Memory B cell (primary cell): ENCODE measurements at places on chromosomes 2 and 18.
A peak's percentile ranks its signal among the peaks of the same experiment; 100 is the strongest.

GRCh38 chr2:112048887-112049286 lies 6.2 kb upstream of the TMEM87B start:
- DNase-seq: peak; percentile 38

DNA sequence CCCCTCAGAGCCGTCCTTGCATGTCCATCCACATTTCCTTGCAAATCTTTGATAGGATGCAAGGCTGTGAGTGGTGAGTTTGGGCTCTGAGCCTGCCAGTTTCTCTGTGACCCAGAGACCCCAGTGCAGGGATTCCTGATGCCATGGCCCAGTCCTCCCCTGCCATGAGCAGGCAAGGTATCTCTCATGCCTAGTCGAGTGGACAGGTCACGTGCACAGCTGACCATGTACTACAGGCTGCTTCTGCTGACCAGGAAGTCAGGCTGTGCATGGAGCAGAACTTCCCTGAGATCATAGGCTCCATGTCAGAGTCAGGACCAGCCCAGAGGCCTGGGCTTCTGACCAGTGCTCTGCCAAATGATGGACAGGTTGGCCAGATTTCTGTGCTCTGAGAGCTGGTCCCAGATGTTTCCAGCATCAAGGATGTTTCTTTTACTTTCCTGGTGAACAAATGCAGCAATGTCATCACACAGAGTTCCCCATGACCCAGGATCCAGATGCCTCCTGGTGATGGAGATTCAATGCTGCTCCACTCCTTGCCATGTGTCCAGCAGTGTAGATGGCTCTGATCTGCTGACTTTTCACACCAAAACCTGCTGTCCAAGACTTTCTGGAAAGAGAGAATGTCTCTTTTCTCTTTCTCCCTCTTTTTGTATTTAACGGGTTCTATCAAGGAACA lies 321.6 kb upstream of the HS6ST1 start:
- DNase-seq: no peak

GRCh38 chr18:2459886-2460285 lies 111.4 kb downstream of the METTL4 start:
- no peak for DNase-seq

- DNase-seq: no peak
Measured at GRCh38 chr2:193461431-193461934, 1266.8 kb upstream of the TMEFF2 start.

GRCh38 chr2:137208431-137208891 lies 443.1 kb downstream of the THSD7B start:
- no peak for DNase-seq

DNA sequence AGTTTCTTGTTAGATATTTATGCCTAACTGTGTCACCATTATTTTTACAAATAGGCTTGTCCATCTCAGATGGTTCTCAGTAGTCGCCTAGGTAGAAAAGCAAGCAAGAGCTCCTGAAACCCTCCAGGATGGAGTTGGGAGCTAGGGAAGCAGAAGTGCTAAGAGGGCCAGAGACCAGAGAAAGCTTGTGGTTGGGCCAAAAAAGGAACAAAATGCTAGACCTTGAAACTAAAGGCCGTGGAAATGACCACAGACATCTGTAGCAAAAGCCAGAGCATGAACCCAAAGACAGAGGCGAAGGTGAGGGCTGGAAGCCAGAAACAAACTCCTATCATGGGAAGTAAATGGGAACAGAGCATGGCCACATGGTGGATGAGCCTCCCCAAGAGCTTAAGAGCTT lies 29.9 kb upstream of the RMDN2 start:
- DNase-seq: no peak

DNA sequence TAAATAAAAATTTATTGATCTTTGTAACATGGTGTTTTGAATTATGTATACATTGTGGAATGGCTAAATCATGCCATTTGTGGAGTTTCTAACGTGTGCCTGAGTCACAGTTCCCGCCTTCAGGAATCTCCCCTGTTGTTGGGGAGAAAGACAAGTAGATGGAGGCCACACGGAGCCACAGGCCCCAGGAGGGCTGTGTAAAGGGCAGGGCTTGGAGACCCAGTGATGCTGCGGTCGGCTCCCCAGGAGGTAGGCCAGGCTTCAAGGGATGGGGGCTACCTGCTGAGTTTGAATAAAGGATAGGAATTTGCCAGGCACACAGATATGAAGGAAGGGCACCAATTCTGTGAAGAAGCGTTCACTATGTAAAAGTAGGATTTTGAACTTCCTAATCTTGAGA lies 257.1 kb downstream of the GBX2 start:
- no peak for DNase-seq

DNA sequence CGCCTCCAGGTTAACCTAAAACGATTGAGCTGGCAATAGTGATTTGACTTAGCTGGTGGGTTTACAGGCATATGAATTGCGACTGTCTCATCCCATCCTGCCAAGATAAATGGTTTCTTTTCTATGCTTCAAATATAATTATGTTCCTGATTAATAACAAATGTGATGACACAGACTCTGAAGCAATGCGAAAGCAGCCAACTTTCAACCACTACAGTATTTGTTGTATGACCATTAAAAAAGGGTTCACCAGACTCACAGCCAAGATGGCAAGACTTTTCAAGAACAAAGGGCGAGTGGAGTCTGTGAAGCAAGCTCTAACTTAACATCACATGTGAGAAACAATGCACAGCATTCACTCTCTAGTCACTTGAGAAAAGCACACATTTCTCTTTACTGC lies 186.6 kb downstream of the PID1 start:
- no peak for DNase-seq

DNA sequence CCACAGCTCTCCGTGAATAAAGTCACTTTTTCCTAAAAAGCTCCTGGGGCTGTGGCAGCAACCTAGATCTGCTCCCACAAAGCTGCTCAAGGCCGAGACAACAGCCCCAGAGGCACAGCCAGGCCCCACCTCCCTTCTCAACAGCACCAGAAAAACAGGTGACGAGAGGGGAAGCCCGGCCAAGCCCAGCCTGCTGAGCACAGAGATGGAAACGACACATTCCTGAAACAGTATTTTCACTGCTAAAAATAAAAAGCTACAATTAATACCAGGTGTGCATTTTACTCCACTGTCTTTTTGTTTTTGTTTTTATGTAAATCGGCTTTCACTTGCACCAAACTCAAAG lies 199.3 kb downstream of the HDAC4 start:
- no peak for DNase-seq

DNA sequence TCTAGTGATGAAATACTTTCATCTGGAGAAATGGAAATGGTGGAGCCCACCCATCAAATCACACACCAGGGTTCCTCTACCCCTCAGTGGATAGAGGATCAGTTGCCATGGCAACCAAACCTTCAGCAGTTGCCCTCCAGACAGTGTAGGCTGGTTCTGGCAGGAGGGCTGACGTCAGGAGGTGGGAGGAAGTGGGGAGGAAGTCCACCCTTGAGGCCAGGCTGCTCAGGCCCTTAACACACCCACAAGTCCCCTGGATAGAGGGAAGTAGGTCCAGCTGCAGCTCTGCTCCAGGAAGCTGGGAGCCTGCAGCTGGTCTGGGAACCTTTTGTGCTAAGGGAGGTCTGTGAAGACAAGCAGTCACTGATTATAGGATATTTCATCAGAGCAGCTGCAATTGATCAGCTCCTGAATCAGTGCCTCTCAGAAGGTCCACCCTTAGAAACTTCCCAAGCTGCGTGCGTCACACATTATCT lies 186.6 kb downstream of the MTX2 start:
- no peak for DNase-seq

GRCh38 chr2:106561356-106561755 lies 74.2 kb downstream of the CD8B2 start:
- no peak for DNase-seq

- no peak for DNase-seq
Measured at GRCh38 chr2:166805753-166806152, 82.5 kb upstream of the XIRP2 start.

- DNase-seq: no peak
Measured at GRCh38 chr2:181420259-181421130, 36.7 kb upstream of the ITGA4 start.

DNA sequence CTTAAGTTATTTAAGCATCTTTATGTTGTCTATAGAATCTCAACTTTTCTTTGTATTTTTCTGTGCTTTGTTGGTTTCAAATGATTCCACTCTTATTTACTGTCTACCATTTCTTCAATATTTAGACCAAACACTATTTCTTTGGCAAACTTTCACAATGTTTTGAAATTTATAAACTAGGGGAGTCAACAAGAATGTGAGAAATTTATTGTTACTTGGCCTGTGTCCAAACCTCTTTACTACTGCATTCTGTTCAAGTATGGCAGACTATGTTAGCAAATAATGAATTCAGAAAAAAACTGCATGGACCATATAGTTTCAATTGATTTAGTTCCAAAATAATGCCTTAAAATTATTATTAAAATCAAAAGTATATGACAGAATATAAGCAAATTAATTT lies 470.2 kb downstream of the FBXO15 start:
- no peak for DNase-seq

DNA sequence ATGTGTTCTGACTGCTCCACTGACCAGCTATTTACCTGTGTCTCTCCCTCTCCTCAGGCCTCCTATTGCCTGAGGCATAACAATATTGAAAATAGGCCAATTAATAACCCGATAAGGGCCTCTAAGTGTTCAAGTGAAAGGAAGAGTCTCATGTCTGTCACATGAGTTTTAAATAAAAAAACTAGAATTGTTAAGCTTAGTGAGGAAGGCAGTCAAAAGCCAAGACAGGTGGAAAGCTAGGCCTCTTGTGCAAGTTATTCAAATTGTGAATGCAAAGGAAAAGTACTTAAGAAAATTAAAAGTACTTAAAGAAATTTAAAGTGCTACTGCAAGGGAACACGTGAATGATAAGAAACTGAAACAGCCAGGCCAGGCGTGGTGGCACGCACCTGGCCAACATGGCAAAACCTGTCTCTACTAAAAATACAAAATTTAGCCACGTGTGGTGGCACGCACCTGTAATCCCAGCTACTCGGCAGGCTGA lies 44.9 kb upstream of the TAF4B start:
- DNase-seq: no peak

- no peak for DNase-seq
Measured at GRCh38 chr2:170122883-170123547, 54.9 kb upstream of the MYO3B start.

DNA sequence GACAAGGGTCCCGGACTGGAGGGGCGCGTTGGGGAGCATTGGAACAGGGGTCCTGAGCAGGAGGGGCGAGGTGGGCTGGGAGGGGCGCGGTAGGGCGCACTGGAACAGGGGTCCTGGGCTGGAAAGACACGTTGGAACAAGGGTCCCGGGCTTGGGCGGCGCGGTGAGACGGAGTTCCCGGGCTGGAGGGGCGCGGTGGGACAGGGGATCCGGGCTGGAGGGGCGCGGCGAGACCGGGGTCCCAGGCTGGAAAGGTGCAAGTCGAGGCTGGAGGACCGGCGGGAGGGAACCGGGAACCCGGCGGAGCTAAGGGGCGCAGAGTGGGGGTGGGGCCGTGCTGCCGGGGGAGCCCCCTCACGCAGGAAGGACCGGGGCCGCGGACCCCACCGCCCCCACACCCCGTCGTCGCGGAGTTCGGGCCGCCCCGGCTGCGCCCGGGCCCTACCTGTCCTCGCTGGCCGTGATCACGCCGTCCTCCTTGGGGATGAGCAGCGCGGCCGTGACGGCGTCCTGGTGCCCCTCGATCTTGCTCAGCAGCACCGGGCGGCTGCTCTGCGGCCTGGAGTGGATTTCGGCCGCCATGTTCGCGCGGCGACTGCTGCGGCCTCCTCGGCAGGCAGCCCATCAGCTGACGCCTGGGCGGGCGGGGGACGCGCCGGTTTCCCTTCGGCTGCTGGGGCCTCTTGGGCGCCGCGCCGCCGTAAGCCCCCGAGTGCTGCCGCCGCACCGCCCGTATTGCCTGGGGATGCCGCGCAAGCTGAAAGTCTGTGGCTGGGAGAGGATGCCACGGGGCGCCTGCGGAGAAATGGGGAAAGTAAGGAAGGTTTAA lies at the start of gene WDFY1:
Gene WDFY1, minus strand, starts transcription at position 633 of the 829 bp plus-strand sequence. Its CDS starts 51 bp downstream, at position 582.
- peak; percentile 74 for DNase-seq

- DNase-seq: no peak
Measured at GRCh38 chr2:164369366-164369765, 251.9 kb downstream of the GRB14 start.

GRCh38 chr2:112260295-112260625 lies 5.4 kb upstream of the ZC3H8 start:
- DNase-seq: no peak

DNA sequence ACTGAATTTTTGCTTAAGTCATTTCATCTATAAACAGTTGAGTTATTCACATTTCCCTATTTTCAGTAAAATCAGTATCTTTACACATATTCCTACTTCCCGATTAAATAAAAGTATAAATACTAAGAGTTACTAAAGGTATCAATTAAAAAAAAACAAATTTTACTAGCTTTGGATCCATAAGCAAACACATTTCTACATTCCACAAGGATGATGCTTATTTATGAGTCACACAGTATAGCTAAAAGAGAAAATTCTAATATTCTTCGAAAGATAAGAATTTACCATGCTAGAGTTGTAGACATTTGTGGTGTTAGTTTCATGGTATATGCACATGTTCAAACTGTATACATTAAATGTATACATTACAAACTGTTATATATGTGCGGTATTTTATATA lies 23.7 kb downstream of the PGAP1 start:
- DNase-seq: no peak

GRCh38 chr2:236872015-236872414 lies 213.7 kb upstream of the COPS8 start:
- no peak for DNase-seq

DNA sequence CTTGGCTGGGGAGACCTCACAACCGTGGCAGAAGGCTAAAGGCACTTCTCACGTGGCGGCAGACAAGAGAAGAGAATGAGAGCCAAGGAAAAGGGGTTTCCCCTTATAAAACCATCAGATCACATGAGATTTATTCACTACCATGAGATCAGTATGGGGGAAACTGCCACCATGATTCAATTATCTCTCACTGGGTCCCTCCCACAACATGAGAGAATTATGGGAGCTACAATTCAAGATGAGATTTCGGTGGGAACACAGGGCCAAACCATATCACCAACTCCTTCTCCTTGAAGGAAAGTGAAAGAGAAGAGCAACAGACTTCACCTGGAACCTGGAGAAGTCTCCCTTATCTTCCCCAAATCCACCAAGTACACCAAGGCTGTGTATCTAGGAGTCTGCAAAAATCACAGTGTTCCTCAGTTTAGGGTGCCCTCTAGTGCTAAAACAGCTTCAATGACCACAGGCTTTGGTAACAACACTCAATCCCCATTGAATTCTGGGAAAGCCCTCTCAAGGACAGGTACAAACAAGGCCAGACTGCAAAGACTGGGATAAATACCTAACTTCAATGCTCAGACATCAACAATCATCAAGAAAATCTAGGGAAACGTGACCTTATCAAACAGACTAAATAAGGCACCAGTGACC lies 148.8 kb upstream of the SRD5A2 start:
- DNase-seq: no peak

DNA sequence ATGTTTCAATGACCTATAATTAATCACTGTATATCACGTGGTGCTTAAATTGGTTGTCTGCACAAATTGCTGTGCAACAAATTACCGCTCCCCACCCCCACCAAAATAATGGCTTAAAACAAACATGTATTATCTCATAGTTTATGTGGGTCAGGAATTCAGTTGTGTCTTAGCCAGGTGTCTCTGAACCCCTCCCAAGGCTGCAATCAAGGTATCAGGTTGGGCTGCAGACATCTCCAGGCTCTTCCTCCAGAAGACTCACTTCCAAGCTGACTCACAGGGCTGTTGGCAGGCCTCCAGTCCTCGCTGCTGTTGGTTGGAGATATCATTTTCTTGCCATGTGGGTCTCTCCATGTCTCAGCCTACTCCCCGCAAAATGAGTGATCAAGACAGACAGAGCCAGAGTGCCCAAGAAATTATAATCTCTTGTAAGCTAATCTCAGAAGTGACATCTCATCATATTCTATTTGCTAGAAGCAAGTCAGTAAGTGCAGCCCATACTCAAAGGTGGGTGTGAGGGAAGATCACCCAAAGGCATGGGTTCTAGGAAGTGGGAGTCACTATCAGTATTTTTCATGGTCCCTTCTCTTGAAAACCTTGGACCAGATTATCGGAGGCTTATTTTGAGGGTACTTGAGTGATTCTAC lies 38.4 kb downstream of the SPC25 start:
- no peak for DNase-seq
